ENCODE measurements at places on chromosomes 16 and 17.

DNA sequence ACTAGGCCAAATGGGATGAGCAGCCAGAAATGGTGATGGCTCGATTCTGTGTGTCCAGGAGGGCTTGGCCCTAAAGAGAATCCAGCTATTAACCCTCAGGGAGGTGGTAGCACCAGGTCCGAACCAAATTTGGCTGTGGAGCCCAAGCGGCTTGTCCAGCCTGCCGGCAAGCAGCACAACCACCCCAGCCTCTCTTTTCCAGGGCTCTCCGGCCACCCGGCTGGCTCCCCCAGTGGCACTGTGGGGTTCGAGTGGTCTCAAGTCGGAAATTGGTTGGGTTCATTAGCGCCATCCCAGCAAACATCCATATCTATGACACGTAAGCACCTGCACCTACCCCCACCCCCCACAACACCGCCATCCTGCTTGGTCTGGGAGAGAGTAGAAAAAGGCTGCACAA is 35.4 kb downstream of the PLCD3 start:
- DNase-seq = no peak

- DNase-seq = no peak
These were observed 47.9 kb downstream of the RAB11FIP3 start for GRCh38 chr16:473046-474043.

GRCh38 chr16:82641336-82641984 is 14.7 kb downstream of the CDH13 start:
- DNase-seq = peak; percentile 4

- no peak for DNase-seq
These were observed 48.8 kb downstream of the MRM3 start for GRCh38 chr17:830950-831349.

GRCh38 chr17:17354560-17355349 is 51.6 kb downstream of the NT5M start:
- DNase-seq = peak; percentile 66

DNA sequence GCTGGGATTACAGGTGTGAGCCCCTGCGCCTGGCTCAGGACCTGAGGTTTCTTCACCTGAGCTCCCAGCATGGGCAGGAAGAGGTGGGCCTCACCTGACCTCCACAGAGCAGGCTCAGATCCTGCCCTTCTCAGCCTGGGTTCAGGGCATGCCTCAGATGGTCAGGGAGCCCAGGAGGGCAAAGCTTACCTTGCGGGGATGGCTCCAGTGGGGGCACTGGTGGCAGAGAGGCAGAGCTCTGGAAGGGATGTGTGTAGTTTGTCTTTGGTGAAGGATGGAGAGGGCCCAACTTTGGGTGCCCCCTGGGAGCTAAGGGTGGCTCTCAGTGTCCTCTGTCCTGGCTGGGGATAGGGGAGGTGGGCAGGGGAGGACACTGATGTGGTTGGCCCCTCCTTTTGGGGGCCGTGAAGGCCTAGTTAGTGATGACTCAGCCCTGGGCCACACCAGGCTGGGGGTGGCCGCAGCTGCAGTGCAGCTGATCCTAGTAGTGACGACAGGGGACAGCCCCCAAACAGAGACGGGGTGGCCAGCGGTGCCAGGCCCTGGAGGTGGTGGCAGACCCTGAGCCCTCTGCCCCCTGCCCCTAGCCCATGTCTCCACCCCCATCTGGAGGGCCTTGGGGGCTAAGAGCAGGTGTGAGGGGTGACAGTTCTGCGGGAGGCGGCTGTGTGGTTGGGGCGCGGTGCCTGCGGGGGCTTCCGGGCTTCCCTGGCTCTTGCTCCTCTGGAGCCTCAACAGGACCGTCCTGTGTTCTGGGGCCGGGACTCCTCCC is 5.8 kb downstream of the NHERF2 start:
- DNase-seq = no peak

GRCh38 chr17:55237841-55238178 is 26.9 kb upstream of the HLF start:
- DNase-seq = no peak

GRCh38 chr16:49698931-49699840 is 156.7 kb downstream of the ZNF423 start:
- DNase-seq = no peak

GRCh38 chr17:9206741-9207332 is 185.5 kb downstream of the NTN1 start:
- DNase-seq = no peak

- no peak for DNase-seq
These were observed 28.4 kb downstream of the SIAH1 start for GRCh38 chr16:48356633-48357376.

GRCh38 chr16:19817875-19818274 is 66.8 kb downstream of the GPRC5B start:
- DNase-seq = no peak

DNA sequence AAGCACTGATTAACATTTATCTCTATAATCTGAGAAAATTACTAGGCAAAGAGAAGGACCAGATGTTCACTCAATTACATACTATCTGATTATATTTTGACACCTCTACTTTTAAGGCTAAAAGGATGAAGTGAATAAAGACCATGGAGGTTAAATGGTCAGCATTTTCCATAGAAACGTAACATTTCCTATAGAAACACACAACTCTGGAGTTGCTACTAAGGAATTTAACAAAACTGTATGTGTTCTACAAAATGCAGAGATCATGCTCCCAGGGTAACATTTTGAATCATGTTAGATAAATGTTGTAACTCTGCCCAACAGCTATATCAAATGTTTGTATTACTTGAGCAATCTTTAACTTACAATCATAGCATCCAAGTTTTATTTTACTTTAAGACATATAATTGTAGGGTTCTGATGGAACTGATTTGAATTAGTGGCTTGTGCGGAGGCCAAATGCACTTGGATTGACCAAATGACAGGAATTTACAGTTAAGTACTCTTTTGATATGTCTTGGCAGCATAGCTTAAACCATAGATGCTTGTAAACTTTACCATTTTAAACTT is 97.7 kb downstream of the RPGRIP1L start:
- no peak for DNase-seq

- DNase-seq = no peak
These were observed 29.8 kb downstream of the LAT start for GRCh38 chr16:29014561-29015069.

- DNase-seq = peak; percentile 80
These were observed 2.7 kb upstream of the LASP1NB start for GRCh38 chr17:38922538-38923297.

DNA sequence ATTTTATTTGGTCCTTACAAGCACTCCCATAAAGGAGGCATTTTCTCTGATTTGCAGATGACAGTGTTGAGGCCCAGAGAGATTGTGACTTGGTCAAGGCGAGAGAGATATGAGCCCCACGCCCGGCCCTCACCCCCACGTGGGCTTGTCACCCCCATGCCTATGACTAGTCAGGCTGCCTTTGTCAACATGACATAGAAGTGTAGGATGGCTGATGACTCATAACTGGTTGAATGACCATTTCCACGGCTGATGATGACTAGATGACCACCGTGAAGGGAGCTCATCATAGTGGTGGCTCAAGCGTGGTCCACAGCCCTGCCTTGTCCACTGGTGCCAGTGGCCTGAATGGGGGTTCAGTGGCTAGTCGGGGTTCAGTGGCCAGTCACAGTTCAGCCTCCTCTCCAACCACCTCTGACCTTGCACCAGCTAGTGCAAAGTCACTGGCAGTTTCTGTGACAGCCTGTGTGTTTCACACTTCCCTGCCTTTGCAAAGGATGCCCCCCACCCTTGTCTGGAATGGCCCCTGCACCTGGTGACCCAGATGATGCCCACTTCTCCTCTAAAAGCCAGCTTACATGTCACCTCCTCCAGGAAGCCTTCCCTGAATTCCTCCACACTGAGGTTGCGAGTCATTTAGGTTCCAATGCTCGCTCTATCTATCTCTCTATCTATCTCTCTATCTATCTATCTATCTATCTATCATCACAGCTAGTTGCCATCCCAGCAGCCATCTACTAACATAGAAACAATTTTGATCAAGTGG is 3.8 kb upstream of the WSCD1 start:
- DNase-seq = no peak

GRCh38 chr16:84940670-84941551 is 70.4 kb downstream of the ZDHHC7 start:
- DNase-seq = no peak

- no peak for DNase-seq
These were observed 393.4 kb downstream of the HAPSTR1 start for GRCh38 chr16:9484881-9485280.

DNA sequence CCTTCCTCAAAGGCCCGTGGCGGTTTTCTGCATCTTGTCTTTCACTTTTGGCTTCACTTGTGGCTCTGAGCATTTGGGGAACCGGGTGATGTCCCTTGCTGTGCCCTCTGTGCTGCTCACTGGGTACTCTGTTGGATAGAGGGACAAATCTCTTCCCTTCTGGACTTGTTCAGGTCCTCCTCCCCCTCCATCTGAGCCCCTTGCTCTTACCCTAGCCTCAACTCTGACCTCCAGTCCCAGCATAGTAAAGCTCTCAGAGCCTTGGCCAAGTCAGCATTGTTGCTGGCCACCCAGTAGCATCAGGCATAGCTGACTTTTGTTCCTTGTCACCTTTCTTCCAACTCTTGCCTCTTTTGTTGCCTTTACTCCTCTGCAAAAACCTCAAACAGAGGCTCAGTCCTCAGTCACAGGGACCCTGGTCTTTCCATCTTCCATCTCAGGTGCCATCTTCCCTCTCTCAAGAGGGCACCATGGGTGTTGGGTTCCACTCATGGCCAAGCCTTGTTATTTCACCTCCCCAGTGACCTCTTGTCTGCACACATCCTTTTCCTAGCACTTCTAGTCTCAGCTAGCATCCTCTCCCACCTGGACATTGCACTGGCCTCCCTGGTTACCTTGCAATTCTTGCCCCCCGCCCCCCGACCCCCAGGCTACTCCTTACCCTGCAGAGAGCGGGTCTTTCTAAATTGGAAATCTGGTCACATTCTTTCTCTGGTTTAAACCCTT is 393 bp upstream of the PSMB10 start:
- peak; percentile 72 for DNase-seq

DNA sequence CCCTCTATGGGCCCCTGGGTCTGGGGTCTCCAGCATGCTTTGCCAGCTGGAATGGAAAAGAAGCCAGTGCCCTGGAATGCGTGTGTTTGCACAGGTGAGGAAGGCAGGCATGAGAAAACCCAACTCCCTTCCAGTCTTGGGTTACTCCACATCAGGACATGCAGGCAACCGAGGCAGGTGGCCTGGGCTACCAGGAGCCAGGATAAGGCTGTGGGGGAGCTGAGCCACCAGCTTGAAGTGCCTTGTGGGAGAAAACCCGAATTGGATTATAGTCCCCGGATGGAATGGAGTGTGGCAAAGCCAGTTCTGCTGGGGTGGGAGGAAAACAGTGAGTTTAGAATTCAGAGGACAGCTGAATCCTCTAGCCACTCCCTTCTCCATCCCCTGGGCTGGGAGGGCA is 7.2 kb downstream of the SRCIN1 start:
- peak; percentile 98 for DNase-seq

DNA sequence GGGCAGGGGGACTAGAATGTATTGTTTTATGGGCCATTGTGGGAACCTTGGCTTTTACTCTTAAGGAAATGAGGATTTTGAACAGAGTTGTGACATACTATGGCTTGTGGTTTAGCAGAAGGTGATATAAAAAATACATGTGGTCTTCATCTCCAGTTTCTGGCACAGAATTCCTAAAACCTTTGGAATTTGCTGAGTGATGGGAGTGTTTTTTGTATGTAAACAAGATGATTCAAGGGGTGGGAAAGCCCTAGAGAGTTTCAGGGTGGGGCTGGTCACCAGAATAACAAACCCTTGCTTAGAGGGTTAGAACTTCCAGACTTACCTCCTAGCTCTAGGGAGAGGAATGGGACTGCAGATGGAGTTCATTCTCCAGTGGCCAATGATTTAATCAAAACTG is 316.1 kb downstream of the PHKB start:
- no peak for DNase-seq

- no peak for DNase-seq
These were observed 26.1 kb downstream of the ZFPM1 start for GRCh38 chr16:88478889-88479792.

GRCh38 chr16:8505327-8505991 is 84.9 kb downstream of the TMEM114 start:
- peak; percentile 75 for DNase-seq

GRCh38 chr16:86286991-86287663 is 223.2 kb upstream of the FOXF1 start:
- no peak for DNase-seq

GRCh38 chr17:63764716-63765115 is 8.7 kb downstream of the CCDC47 start:
- DNase-seq = no peak

- DNase-seq = no peak
These were observed 62.0 kb downstream of the FOXL1 start for GRCh38 chr16:86640265-86640843.

GRCh38 chr17:78595135-78595810 is 18.1 kb upstream of the DNAH17 start:
- DNase-seq = no peak

DNA sequence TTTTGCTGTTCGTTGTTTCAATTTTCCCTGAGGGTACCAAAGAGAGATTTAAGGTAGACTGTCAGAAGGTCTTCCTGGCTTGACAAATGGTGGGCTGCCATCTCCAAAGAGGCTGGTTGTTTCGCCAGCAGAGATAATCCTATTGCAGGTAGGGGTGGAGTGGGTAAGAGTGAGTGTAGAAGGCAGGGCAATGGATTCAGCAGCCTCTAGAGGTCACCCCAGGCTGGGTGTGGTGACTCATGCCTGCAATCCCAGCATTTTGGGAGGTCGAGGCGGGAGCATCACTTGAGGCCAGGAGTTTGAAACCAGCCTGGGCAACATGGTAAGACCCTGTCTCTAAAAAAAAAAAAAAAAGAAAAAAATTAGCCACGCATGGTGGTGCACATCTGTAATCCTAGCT is 34.6 kb downstream of the DCAKD start:
- DNase-seq = no peak

DNA sequence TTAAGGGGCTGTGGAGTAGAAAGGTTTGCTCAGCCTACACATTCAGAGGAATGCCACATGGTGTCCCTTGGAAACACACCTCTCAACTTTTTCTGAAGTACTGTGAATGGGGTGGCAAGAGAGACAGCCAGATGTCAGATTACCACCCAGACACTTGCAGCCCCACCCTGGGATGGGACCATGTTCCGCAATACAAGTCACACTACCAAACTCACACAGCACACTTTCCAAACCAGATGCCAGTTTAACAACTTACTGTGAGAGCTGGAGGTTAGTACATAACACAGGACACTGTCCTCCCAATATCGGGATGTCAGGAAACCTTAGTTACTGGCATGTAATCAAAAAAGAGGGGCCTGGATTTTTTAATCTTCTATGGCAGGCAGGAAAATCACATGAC is 7.9 kb downstream of the USP7 start:
- no peak for DNase-seq

DNA sequence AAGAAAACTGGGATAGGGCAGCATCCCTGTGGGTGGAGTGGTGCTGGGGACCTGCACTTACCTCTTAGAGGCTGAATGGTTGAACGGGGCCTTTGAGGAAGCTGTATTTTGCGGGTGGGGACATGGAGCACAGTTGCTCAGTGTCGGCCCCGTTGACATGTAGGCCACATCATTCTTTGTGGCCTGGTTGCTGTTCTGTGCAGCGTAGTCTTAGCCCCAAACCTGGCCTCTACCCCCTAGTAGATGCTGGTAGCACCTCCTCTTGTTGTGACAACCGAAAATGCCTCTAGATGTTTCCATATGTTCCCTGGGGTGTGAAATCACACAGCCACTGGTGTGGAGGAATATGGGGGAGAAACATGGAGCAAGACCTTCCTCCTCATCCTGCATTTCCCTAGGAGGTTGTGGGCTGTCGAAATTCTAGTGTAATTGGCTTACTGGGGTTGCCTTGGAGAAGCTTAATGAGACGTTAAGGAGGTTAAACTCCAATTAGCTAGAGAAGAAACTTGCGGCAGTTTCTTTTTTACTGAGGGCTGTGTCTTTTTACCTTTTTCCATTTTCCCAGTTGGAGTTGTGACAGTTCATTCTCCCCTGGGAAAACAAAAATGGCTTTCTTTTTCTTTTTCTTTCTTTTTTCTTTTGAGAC is 9.4 kb downstream of the ABCC1 start:
- no peak for DNase-seq

Data from HT-29 (cell line).